Osteoblast (primary cell): ENCODE measurements at places on chromosomes 3 and 15.
A peak's percentile ranks its signal among the peaks of the same experiment; 100 is the strongest.

DNA sequence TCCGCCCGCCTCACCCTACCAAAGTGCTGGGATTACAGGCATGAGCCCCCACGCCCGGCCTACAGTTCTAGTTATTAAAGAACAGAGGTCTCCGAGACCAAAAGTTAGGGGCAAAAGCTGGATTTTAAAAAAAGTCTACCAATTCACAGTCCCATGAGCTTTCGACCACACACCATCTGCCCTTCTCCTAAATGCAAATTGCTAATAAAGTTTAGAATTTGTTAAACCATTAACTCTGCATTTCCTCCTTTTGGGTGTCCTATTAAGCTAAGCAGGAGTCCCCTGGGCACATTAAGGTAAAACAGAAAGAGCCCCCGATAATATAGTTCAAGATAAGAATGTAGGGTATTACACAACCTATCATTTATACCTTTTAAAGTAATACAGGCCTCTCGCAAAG lies 322.7 kb downstream of the FOXP1 start:
- DNase-seq, result no peak
- no peak overlapping the region for H3K4me3 ChIP-seq
- H3K4me1 ChIP-seq, result peaks cover 17% of the 10 kb centered on the region
- H3K36me3 ChIP-seq, result peaks cover 3% of the 10 kb centered on the region

DNA sequence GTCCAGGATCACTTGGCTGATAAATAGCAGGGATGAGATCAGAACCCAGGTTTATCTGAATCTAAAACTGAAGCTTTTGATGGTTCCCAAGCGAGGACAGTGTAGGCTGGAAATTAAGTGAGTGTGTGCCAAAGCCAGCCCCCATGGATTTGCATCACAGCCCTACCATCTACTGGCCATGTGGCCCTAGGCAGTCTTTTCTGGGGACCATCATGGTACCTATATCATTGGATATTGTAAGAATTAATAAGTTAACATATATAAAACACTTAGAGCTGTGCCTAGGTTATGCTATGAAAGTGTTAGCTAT lies 32.8 kb upstream of the SSR3 start:
- no peaks in the 10 kb centered on the region for H3K36me3 ChIP-seq
- no peak overlapping the region for H3K4me3 ChIP-seq
- no peaks in the 10 kb centered on the region for H3K27me3 ChIP-seq

DNA sequence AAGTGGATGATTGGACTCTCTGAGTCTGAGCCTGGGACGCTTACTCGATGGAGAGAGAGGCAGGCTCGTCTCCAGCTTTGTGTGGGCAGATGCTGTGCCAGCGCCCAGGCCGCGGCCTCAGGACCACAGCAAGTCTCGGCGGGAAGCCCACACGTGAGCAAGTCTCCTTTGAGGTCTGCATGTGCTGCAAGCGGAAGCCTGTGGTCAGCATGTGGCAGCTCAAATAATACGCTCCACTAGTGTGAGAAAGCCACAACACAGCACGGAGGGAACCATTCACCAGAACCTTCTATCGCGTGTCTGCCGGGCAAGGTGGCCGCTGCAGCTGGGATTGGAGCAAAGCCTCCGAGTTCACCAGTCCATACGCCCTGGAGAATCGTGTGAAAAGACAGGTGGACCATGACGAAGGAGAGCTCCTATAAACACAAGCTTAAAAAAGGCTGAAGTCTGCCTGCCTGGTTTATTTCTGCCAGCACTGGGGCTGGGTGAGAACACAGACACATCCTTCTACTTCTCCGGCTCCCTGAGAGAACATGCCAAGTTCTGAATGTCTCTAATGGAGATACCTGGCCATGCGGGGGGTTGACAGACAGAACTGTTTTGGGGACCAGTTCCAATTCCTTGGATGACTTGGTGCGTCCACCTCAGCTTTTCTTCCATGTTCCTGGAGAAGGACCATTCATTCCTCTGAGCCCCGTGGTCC lies 82.0 kb upstream of the LRIG1 start:
- peaks cover 19% of the 10 kb centered on the region for H3K27me3 ChIP-seq
- H3K36me3 ChIP-seq, result no peaks in the 10 kb centered on the region
- no peak overlapping the region for H3K27ac ChIP-seq
- no peak for DNase-seq
- no peak overlapping the region for H3K4me3 ChIP-seq

DNA sequence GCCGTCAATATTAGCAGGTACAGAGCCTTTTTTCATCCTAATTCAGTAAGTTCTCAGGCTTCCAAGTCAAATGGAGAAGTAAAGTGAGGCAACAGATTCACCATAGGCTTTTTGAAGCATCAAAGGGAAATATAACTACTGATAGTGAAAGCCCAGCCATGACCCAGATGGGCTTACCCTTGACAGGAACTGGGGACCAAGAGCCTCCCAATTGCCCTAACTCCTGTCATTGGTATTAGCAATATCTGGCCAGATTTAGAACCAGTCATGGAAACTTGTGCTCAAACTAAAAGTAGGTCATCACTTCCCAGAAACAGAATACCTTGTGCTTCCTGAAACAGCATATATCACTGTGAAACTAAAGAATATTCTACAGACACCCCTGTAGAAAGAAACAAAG lies 33.0 kb downstream of the NME9 start:
- no peak overlapping the region for H3K27ac ChIP-seq
- no peak overlapping the region for H3K4me3 ChIP-seq
- no peaks in the 10 kb centered on the region for H3K27me3 ChIP-seq
- DNase-seq, result peak; percentile 25
